ENCODE measurements at places on chromosomes 3 and 15.

- H3K27ac ChIP-seq = no peak overlapping the region
- no peaks in the 10 kb centered on the region for H3K27me3 ChIP-seq
- peaks cover 14% of the 10 kb centered on the region for H3K36me3 ChIP-seq
- no peak overlapping the region for H3K4me3 ChIP-seq
- H3K4me1 ChIP-seq = no peaks in the 10 kb centered on the region
These were observed 21.6 kb upstream of the PAK6 start for GRCh38 chr15:40217166-40217824.

DNA sequence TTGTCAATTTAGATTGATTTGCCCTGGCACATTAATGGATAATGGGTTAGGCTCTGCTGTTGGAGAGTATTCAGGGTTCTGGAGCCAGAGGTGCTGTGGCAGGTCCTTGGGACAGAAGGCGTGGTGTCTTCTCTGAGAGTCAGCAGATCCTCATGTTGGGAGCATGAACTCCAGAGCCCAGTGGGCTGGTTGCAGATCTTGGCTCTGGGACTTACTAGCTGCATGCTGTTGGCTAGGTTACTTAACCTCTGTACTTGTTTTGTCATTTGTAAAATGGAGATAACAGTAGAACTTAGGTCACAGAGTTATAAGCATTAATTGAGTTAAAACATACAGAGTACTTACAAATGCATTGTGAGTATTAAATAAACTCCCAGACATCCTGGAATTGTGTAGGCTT, 77.6 kb downstream of the CCK start:
- H3K4me3 ChIP-seq = no peak overlapping the region
- H3K27ac ChIP-seq = no peak overlapping the region
- H3K36me3 ChIP-seq = peaks cover 8% of the 10 kb centered on the region
- H3K27me3 ChIP-seq = no peaks in the 10 kb centered on the region
- no peak for DNase-seq
- H3K4me1 ChIP-seq = peaks cover 6% of the 10 kb centered on the region

- no peak for DNase-seq
- no peak overlapping the region for H3K4me3 ChIP-seq
- no peak overlapping the region for H3K27ac ChIP-seq
- no peaks in the 10 kb centered on the region for H3K4me1 ChIP-seq
- H3K27me3 ChIP-seq = no peaks in the 10 kb centered on the region
These were observed 90.7 kb downstream of the TMEM266 start for GRCh38 chr15:76150513-76150912.

GRCh38 chr3:195701042-195701915, 19.5 kb upstream of the MUC20 start:
- peaks cover 16% of the 10 kb centered on the region for H3K4me1 ChIP-seq
- DNase-seq = no peak

GRCh38 chr3:190424478-190425439, 24.9 kb downstream of the TMEM207 start:
- no peak overlapping the region for H3K4me3 ChIP-seq
- peak; percentile 35 for DNase-seq
- H3K4me1 ChIP-seq = no peaks in the 10 kb centered on the region
- H3K36me3 ChIP-seq = no peaks in the 10 kb centered on the region
- no peaks in the 10 kb centered on the region for H3K27me3 ChIP-seq
- H3K27ac ChIP-seq = no peak overlapping the region

DNA sequence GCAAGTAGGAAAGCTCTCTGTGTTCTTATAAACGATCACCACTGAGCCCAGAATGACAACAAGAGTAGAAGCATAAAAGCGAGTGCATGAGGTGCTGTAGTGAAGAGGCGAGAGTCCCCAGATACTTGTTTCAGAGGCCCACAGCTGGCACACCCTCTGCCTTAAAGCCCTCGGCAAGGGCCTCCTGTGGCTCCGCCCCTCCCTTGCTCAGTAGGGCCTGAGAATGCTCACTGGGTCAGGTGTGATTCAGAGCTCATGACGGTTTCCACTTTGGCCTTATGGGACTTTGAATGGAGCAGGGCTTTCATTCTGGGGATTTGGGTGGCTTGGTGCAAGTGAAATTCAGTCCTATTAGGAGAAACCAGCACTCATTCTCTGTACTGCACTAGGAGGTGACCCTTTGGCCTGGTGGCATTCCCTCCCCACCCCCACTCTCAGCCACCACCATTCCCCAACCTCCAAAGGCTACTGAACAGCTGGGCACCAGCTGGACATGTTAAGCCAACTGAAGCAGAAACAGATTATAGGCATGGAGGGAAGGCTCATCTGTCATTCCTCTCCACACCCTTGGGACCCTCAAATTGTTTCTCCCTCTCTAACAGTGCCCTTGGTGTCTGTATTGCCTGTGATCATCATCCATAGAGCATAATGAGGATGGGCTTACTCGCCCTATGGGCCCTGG, 109.6 kb upstream of the CTDSPL start:
- H3K27me3 ChIP-seq = no peaks in the 10 kb centered on the region
- H3K4me3 ChIP-seq = no peak overlapping the region
- H3K27ac ChIP-seq = no peak overlapping the region

GRCh38 chr3:171984883-171985282, 54.5 kb upstream of the FNDC3B start:
- H3K36me3 ChIP-seq = no peaks in the 10 kb centered on the region
- no peaks in the 10 kb centered on the region for H3K4me1 ChIP-seq
- H3K27ac ChIP-seq = no peak overlapping the region

DNA sequence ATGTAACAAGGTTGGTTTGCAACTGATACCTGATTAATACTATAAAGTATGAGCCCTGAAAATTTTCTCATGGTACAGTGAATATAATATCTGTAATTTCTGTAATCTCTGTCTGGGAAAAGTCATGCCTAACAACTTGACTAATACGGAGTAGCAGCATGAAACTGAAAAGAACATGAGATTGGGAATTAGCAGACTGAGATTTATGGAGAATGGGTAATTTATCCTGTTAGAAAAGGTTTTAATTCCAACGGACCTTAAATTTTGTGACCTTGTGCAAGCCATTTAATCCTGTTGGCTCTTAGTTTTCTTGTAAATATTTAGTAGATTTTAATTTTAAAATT, 90.2 kb upstream of the CMC1 start:
- no peaks in the 10 kb centered on the region for H3K36me3 ChIP-seq
- DNase-seq = no peak
- no peak overlapping the region for H3K4me3 ChIP-seq
- H3K27me3 ChIP-seq = no peaks in the 10 kb centered on the region
- no peaks in the 10 kb centered on the region for H3K4me1 ChIP-seq
- no peak overlapping the region for H3K27ac ChIP-seq

DNA sequence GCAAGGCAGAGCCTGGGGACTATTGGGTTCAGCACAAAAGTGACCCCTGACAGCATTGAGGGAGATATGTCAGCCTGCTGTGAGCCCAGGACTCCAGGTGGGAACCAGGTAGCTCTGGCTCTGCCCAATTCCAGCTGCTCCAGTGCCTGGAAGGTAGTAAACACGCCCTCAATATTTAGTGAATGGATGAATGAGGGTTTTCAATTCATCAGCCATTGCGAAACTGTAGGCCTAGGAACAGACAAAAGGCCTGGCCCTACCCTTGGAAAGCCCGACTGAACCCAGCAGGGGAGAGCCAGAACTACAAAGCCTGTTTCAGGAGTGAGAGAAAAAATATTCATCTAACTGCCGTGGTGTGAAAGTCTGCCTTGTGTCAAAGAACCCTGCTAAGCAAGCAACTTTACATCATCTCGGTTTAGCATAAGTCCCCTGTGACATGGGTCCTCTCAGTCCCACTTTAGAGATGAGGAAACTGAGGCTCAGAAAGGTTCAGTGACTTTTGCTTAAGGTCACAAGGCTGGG, 8.1 kb upstream of the CSK start:
- H3K4me1 ChIP-seq = peaks cover 31% of the 10 kb centered on the region
- no peak overlapping the region for H3K27ac ChIP-seq
- no peak for DNase-seq
- no peak overlapping the region for H3K4me3 ChIP-seq
- H3K27me3 ChIP-seq = peaks cover 10% of the 10 kb centered on the region

DNA sequence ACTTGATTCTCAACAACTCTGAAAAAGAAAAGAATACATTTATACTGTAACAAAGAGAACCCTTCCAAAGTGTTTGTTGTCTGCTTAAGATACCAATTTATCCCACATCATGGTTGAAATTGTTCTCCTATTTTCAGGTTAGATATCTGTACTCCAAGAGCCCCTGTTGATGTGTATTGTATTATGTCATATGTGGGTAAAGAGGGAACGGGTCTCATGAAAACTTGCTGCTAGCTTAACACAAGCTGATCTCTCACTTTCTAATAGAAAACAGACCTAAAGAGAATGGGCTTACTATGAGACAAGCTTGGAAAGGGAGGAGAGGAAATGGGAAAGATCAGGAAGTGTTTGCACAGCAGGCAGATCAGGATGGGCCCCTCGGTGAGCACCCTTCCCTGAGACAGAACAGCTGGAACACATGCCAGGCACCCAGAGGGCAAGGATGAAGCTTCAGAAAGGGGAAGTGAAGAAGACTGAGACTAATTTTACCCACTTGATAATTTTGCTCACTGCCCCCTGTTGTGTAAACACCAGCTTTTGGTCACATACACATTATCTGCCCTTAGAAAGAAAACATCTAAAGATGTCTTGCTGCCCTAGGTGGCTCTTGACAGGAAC, 747.9 kb upstream of the CCDC54 start:
- no peaks in the 10 kb centered on the region for H3K4me1 ChIP-seq
- no peak overlapping the region for H3K4me3 ChIP-seq
- no peaks in the 10 kb centered on the region for H3K36me3 ChIP-seq

GRCh38 chr15:39300451-39301153, 280.3 kb upstream of the THBS1 start:
- no peak overlapping the region for H3K4me3 ChIP-seq
- no peaks in the 10 kb centered on the region for H3K36me3 ChIP-seq
- no peaks in the 10 kb centered on the region for H3K4me1 ChIP-seq
- no peaks in the 10 kb centered on the region for H3K27me3 ChIP-seq
- H3K27ac ChIP-seq = no peak overlapping the region

- no peak overlapping the region for H3K27ac ChIP-seq
- no peaks in the 10 kb centered on the region for H3K27me3 ChIP-seq
- no peak overlapping the region for H3K4me3 ChIP-seq
- no peaks in the 10 kb centered on the region for H3K4me1 ChIP-seq
These were observed 376.6 kb upstream of the SLCO3A1 start for GRCh38 chr15:91476861-91477260.

DNA sequence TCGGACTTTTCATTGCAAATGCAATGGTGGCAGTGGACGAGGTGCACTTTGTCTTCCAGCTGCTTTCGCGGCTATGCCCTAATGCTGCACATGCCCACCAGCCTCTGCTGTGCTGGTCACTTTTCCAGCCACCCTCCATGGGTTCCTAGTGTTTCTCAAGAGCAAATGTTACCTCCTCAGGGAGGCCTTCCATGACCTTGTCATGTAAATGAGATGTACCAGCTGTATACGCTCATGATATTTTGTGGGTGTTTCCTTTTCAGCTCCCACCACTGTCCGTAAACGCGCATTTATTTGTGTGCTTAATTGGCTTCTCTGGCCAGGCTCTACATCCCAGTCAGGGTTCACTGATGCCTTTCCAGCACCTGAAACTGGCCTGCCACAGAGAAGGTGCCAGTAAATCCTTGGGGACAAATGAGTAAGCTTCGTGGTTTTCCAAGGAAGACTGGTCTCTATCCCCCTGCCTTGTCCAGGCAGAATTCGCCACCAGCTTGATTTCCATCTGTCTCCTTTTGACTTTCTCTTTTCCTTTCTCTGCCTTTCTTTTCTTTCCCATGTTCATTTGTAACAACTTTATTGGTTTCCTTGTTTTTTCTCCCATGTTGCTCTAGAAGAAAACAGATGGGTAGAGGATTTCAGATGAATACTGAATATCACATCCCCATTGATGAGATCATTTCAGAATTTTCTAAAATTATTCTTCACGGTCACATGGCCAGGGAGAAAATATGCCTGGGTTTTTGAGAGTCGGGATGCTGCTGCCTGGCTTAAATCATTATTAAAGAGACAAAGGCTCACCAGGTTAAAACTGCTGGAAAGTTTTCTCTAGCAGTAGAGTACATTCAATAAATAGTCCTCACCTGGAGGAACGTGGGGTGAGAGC, 82.5 kb downstream of the CHST2 start:
- H3K36me3 ChIP-seq = no peaks in the 10 kb centered on the region
- peaks cover 41% of the 10 kb centered on the region for H3K4me1 ChIP-seq
- H3K27me3 ChIP-seq = no peaks in the 10 kb centered on the region
- no peak for DNase-seq

DNA sequence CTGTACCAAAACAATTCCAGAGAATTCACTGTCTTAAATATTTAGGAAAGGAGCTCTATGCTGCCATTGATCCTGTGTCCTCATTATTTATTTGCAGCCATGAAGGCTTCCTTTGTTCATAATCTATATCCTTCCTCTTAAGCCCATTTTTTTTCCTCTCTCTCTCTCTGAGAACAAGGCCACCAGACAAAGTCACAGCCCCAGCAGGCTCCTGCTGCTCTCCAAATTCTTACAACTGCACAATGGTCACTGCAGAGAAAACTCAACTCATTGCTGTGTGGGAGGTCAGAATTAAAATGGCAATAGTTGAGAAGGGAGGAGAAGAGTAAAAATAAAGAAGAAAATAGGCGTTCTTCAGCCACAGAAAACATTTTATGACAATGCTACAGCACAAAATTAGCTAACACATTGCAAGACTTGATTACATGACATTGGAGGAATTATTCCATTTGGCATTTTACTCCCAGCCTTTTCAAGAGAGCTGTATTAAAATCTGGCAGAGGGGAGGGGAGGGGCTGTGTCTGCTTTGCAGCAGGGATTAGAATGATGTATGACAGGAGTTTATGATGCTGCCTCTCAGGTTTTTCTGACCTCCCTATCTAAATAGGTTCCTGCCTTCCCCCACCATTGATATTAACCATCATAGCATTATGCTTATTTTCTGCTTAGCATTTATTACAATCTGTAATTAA, 399.7 kb upstream of the THBS1 start:
- no peaks in the 10 kb centered on the region for H3K36me3 ChIP-seq
- H3K27me3 ChIP-seq = no peaks in the 10 kb centered on the region
- no peak for DNase-seq
- H3K4me1 ChIP-seq = peaks cover 18% of the 10 kb centered on the region
- no peak overlapping the region for H3K27ac ChIP-seq

- DNase-seq = no peak
- H3K4me3 ChIP-seq = no peak overlapping the region
- H3K27me3 ChIP-seq = no peaks in the 10 kb centered on the region
- H3K36me3 ChIP-seq = no peaks in the 10 kb centered on the region
- H3K4me1 ChIP-seq = peaks cover 3% of the 10 kb centered on the region
These were observed 288.0 kb downstream of the EPHA3 start for GRCh38 chr3:89395456-89395855.

DNA sequence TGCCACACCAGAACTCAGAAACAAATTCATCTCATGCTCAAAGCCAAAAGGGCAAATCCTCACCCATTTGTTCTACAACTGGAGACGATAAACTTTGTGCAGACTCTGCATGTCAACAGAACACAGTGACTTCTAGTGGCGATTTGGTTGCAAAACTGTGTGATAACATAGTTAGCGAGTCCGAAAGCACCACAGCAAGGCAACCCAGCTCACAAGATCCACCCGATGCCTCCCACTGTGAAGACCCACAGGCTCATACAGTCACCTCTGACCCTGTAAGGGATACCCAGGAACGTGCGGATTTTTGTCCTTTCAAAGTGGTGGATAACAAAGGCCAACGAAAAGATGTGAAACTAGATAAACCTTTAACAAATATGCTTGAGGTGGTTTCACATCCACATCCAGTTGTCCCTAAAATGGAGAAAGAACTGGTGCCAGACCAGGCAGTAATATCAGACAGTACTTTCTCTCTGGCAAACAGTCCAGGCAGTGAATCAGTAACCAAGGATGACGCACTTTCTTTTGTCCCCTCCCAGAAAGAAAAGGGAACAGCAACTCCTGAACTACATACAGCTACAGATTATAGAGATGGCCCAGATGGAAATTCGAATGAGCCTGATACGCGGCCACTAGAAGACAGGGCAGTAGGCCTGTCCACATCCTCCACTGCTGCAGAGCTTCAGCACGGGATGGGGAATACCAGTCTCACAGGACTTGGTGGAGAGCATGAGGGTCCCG, 199.7 kb downstream of the AKAP13 start:
- H3K27ac ChIP-seq = no peak overlapping the region
- no peak for DNase-seq
- H3K4me1 ChIP-seq = peaks cover 17% of the 10 kb centered on the region

All from neuronal stem cell (in vitro differentiated cells).